Glomerular endothelial cell (primary cell): ENCODE measurements at places on chromosomes 5 and 9. TPM values are rescaled to one million over a fixed set of nuclear protein-coding genes. Genes with fewer than 3 reads are reported as not detected.
A peak's percentile ranks its signal among the peaks of the same experiment; 100 is the strongest.

DNA sequence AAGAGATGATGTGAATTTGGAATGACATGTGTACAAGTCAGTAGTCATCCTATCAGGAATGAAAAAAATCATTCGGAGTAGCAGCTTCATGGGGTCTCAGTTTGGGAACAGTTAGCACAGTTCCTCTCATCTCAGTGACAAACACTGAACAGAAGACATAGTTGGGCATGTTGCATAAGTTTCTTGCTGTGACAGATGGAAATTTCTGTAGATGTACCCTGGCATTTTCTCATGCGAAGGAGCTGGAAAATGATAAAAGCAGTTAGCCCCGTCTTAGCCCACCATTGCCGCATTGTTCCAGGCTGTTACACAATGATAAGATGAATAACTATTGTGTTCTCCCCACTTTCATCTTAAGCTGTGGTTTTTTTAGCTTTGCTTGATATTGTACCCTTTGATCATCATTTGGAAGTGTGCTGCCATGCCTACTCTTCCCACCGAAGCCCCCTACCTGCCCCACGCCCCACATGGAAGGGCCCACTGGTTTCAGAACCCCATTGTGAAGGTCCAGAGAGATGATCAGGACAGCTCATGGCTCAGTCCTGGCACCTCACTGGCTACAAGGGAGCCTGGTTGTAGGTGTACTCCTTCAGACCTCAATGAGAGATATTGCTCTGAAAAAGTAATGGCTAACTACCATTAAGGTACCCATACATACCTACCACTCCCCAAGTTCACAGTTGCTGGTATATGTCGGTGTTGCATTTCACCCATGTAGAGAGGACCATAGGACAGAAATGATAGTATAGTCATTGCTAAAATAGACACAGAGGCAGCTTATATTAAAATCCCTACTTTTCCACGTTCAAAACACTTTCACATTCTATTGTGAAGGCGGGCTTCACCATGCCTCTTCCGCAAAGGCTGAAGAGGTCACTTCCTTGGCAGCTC, 38.8 kb downstream of the SFXN1 start:
- DNase-seq = no peak

DNA sequence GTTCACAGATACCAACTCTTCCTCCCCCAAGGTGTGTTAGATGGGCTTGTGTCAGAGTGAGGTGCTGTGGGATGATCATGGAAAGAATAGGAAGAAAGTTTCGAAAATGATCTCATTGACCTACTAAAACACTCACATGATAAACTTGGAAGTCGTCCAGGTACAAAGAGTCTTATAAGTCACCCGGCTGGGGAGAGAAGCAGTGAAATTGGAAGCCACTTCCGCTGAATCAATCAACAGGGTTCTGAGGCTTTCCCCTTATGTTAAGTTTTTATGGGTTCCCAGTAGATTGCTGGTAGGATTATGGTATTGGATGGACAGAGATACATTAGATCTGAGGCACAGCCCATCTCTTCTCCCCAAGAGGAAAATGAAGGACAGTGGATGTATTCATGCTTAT, 218.8 kb upstream of the MSX2 start:
- no peak for DNase-seq

DNA sequence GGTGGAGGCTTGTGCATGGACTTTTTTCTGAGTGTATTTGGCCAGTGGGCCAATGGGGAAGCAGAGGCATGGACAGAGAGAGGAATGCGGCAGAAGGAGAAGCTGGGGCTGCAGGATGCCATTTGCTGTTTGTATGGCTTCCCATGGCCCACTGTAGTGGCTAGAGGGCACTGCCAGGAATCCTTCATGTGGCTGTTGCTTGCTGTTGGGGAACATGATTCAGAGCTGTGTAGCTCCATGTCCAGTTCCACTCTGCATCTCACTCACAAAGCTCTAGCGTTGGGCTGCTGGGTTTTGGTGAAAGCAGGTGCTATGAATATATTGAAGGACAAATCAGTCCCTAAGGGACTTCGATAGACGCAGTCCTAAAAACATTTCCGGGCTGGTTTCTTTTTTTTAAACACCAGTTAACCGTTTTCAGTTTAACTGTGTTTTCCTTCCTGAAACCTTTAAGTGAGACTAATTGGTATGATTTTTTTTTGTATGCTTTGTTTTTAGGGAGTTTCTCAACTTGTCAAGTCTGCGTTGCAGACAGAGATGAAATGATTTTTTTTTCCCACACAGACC, 51.3 kb downstream of the SLC22A5 start:
- no peak for DNase-seq

GRCh38 chr9:114634387-114634786, 23.2 kb downstream of the TEX53 start:
- DNase-seq = no peak

- no peak for DNase-seq
Observed at GRCh38 chr9:105835721-105836120, 141.4 kb downstream of the TMEM38B start.

DNA sequence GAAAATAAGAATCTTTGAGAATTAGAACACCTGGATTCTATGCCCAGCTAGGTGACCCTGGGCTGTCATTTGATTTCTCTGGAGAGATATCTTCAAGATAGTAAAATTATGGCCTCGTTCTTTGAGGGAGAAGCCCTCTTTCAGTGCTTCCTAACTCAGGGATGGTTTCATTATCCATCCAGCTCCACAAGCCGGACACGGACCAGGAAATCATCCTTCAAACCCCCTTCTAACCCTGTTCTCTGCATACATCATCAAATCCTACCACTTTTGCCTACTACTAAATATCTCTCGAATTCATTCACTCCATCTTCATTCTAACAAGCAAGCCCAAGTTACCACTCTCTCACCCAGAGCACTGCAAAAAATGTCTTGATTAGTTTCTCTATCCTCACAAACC, 57.2 kb downstream of the MAPKAP1 start:
- DNase-seq = no peak

- DNase-seq = no peak
Observed at GRCh38 chr9:130150779-130151382, 21.3 kb upstream of the NCS1 start.

- DNase-seq = no peak
Observed at GRCh38 chr9:120916991-120917880, 9.4 kb downstream of the TRAF1 start.

DNA sequence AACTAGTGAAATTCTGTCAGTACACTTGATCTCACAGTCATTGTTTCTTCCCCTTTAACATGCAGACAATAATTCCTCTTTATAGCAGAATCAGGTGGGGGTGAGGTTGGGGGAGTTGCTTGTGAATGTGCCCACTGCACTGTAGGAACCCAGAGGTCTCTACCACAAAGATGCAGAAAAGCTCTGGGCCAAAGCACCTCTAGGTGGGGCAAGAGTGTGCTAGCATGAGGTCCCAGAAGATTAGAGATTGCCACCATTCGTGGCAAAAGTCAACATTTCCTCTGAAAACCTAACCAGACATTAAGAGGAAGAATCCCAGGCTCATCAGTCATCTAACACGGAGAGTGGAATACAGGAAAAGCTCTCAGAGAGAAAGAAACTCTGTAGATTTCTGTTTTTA, 74.5 kb downstream of the PTCD2 start:
- no peak for DNase-seq

- no peak for DNase-seq
Observed at GRCh38 chr5:138336952-138337684, 948 bp upstream of the FAM53C start.

DNA sequence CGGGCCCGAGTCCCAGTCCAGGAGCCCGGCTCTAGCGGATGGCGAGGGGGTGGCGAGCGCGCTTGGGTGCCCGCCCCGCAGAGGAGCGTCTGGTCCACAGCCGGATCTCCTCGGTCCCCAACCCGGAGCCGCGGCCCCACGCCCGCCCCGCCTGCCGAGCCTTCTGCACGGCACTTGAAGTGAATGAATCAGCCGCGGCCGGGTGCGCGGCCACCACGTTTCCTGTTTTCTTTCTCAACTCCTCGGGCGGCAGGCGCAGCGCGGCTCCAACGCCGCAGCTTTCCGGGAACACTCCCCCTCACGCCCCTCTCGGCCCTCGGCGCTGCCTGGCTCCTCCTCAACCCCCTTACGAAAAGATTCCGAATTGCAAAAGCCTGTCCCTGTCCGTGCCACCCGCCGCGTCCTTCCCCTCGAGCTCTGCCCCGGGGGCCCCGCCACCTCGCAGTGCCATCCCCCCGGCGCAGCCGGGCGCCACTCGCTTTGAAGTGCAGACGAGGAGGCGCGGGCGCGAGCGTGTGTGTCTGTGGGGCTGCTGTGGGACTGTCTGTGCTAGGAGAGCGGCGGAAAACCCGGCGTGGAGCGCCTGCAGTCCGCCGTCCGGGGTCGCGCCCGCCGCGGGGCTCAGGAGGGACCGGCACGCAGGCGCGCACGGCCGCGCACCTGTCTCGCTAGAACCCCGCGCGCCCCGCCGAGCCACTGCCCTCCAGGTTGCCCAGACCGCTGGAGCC, 456.6 kb downstream of the RAB3C start:
- peak; percentile 23 for DNase-seq

GRCh38 chr5:42301349-42301748, 121.9 kb upstream of the GHR start:
- DNase-seq = no peak

GRCh38 chr5:144088206-144089064, 82.0 kb downstream of the YIPF5 start:
- no peak for DNase-seq

GRCh38 chr5:157651623-157652376, 438 bp downstream of the SOX30 start:
- DNase-seq = no peak

- DNase-seq = no peak
Observed at GRCh38 chr9:2966565-2967300, 122.8 kb upstream of the PUM3 start.

DNA sequence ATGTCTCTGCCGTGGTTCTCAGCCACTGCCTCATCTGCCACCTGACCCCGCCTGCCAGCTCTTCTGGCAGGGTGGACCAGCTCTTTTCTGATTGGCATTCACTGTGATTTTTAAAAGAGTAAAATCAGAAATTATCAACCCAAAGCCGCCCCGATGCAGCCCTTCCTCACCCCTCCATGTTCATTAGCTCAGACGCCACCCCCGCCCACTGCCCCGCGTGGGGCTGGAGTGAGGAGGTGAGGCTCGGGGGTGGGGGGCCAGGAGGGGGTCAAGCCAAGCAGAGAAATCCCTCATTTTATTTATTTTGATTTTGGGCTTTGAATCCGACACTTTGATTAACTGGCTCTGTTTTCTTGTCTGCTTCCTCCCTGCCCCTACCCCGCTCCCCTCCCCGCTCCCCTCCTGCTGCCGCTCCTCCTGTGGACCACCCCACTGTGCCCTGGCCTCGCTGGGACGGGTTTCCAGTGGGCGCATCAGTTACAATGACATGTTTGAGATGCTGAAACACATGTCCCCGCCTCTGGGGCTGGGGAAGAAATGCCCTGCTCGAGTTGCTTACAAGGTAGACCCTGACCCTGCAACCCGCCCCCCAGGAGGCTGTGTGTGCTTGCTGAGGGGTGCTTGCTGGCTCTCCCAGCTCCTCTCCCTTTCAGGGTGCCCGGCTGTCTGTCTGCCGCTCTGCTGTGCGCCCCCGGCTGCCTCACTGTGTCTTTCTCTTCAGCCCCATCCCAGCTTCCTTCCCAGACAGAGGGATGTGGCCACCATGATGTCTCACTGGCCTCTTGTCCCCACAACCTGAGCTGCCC, 224.9 kb downstream of the CACNA1B start:
- DNase-seq = no peak

DNA sequence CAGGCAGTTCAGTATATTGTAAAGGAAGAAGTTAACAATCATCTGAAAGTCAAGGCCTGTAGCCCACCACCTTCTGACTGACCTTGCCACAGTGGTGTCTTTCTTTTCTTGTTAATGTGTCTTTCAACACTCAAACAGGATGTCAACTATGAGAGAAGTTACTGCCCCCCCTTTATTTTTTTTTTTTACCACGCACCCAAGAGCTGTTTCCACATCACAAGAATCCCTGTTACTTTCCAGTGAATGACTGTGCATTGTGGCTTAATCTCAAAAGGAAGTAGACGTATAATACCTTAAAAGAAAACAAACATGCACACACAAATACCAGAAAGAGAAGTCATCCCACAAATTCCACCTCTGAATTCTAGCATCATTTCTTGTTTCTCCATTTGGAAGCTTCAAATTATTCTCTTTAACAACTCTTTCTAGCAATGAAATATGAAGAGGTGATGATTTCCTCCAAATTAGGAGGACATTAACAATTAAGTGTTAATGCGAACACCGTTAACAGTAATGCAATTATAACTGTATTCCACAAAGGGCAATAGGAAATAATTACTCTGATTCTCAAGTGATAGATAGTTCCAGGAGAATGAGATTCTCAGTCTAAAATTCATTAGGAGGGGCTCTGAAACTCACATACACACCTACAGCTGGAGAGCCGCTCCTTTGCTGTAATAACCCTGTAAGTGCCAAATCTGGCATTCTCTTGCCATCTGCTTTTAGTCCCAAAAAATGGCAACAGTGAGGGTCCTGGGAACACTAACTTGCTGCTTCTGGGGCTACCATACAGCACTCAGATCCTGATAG, 201.0 kb downstream of the EFNA5 start:
- DNase-seq = peak; percentile 96

DNA sequence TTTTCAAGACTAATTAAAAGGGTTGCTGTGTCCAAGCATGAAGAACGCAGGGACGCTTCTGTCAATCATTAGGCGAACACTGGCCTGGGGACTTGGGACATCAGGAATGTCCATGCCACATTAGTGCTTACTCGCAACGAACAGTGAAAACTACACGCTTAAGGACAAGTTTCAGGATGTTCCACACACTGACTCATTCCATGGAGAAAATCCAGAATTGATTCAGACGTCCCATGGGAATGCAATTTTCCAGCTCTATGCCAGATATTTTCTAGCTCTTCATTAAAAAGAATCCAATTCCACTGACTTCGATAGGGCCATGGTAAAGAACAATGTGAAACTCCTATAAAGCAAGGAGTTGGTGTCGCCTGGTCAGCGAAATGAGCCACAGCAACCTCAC, 98.2 kb downstream of the CAMSAP1 start:
- no peak for DNase-seq

- no peak for DNase-seq
Observed at GRCh38 chr5:123483446-123484077, 28.4 kb upstream of the CSNK1G3 start.

- DNase-seq = no peak
Observed at GRCh38 chr5:38207343-38207742, 51.0 kb upstream of the EGFLAM start.

The RNF180 gene
- 4.7 and 10.3 TPM in 2 replicates for total RNA-seq

The ARHGEF37 gene
- 4.6 and 8.5 TPM in 2 replicates for total RNA-seq

The EEIG1 gene
- total RNA-seq = 29.6 TPM in 2 replicates

The TERT gene
- not detected in 2 replicates for total RNA-seq

The SPATA9 gene
- not detected in 2 replicates for total RNA-seq

The SH3GL2 gene
- 3.6 TPM in 1 of 2 replicates, not detected in the other for total RNA-seq

The FAT2 gene
- total RNA-seq = 0.06 and 0.10 TPM in 2 replicates
